Anterior cingulate cortex (tissue), 58 donors: ENCODE measurements at places on chromosomes 6 and 20.

GRCh38 chr6:37559050-37559449 is 59.4 kb upstream of the CCDC167 start:
- DNase-seq, result no peak

GRCh38 chr6:56335726-56336125 is 88.3 kb upstream of the COL21A1 start:
- no peak for DNase-seq

GRCh38 chr20:33046412-33046811 is 7.3 kb upstream of the BPIFB3 start:
- no peak for DNase-seq

DNA sequence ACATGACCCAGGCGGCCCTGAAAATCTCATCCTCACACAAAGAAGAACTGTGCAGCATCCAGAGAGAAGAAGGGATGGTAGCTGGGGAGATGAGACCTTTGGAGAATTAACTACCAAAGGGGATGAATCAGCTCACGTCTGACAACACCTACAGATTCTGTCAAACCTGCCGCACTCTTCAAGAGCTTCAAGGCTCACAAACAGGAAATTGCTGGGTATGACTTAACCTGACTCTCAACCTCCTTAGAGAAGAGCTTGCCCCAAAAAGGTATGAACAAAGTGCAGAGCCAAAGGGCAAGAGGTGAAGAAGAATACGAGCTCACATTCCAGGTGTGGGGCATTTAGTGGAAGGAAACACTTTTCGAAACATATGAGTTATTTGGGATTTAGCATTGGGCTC is 139.8 kb downstream of the BACH2 start:
- no peak for DNase-seq

DNA sequence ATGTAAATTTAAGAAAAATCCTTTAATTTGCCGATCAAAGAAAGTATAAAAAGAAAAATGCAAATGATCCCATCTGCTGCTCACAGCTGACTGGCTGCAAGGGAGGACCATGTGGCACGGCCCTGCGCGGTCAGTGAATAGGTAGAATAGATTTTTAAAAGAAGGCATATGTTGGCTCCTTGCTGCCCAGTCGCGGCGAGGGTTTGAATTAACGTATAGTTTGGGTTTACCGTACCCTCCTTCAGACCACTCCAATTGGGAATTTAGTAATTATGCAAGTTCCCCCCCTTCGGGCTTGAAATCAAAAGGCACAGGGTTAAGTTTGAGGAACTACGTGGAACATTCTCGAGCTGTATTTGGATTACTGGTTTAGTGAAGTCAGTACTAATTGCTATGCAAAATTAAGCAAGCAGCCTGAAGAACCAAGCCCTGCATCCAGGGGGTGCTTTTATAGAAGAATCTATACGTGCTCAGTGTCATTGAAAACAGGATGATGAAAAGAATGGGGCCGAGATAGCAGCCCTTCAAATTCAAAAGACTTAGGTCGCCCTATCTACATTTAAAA is 1.1 kb upstream of the BEND3 start:
- DNase-seq, result peak; percentile 38

- DNase-seq, result no peak
Measured at GRCh38 chr6:86192123-86192522, 549.4 kb upstream of the SYNCRIP start.

DNA sequence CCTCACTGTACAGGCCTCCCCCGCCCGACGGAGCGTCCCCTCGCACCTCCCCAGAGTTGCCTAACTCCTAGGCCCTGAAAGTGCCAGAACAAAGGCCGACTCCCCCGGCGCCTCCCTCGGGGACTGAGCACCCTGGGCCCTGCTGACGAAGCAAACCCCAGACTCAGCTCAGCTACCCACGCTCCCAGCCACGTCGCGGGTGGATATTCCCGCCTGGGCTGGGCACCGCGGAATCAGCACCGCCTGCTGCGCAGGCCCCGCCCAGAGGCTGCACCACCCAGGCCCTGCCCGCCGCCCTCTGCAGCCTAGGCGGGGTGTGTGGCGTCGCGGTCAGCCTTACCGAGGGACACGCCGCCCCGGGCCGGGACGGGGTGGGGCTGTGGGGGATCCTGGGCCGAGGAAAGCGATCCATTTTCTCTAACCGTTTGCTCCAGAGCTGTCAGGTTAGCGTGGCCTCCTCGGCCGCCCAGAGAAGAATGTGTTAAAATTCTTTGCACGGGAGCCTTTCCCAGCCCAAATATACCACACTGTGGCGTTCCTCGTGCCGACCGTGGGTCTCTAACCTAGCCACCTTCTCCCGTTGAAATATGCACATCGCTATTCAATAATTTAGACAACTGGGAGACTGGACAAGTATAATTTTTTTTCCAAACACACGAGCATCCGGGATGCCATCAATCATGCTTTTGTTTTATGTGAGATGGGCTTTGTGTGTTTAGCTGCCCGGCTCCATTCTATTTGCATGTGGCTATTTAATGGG is 31.4 kb downstream of the TFAP2A start:
- DNase-seq, result no peak

GRCh38 chr20:63544241-63544957 is 3.1 kb downstream of the SRMS start:
- DNase-seq, result no peak

DNA sequence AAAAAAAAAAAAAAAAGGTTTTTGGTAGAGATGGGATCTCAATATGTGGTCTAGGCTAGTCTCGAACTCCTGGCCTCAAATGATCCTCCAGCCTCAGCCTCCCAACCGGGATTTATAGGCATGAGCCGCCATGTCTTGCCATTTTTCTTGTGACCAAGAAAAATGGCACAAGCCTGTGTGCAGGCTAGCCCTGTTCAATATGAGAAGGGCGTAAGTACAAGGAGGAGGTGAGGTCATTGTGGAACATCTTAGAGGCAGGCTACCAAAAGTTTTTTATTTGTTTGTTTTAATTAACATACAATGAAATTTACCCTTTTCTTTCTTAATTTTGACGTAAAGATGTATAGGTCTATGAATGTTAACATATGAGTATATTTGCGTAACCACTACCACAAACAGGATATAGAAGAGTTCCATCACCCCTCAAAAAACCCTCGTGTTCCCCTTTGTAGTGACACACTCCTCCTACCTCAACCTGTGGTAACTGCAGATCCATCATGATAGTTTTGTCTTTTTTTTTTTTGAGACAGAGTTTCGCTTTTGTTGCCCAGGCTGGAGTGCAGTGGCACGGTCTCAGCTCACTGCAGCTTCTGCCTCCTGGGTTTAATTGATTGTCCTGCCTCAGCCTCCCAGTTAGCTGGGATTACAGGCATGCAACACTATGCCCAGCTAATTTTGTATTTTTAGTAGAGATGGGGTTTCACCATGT is 28.3 kb upstream of the KIF3B start:
- DNase-seq, result no peak

DNA sequence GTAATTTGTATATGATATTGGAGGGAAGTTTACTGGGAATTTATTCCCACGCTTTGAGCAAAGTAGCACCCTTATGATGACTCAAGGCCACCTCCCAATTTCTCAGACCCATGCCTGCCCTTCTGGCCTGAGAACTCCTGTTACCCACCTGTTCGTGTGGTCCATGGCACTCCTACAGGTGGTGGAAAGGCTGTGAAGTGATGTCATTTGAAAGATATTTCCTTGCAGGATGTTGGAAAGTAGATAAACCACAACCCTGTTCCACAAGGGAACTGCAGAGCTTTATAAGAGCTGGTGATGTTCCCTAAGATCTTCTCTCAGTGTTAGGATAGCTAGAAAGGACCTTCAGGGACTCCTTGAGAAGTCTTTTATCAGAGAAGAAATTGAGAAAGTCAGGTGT is 70.5 kb downstream of the ADGRG6 start:
- no peak for DNase-seq

DNA sequence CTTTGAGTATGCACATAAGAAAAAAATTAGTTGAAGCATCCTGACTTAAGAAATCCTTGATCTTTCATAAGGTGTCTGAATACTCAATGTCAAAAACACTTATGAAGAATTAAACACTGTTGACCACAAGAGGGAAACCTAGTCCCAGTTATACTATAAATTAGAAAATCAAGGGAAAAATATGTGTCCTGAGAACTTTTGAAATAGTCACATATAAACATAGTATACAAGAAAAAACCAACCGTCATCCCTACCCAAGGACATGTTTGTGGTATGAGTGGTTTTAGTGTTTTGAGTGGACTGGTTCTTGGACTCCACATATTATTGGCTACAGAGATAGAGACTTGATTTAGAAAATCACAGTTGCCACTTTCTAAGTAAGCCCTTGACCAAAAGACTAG is 7.6 kb upstream of the HLA-DRA start:
- DNase-seq, result no peak

DNA sequence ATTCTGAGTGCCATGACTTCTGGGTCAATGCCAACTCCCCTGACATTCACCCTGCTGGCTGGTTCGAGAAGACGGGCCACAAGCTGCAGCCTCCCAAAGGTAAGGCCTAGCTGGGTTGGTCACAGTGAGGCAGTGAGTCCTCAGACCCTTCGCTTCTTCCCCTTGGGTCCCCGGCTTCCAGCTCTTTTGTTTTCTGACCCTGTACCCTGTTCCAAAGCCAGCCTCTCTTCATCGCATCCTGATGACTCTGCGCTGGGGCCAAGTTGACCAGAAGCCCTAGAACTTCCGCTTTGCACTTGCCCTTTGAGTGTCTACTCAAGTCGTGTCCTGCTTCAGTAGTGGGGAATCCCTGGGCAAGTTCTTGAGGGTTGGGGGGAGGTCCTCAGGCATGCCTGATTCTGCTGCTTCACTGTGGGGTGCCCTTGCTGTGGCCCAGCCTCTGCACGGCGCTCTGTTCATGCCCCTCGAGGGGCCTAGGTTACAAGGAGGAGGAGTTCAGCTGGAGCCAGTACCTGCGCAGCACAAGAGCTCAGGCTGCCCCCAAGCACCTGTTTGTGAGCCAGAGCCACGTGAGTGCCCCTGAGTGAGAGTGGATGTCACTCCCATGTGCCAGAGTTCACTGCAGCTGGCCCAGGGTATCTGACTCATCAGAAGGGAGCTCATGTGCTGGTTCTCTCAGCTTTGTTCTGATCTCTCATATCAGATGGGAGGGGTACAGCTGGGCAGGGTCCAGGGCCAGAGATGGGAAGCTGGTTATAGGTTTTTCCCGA is 23.0 kb downstream of the L3MBTL1 start:
- DNase-seq, result peak; percentile 29

- DNase-seq, result no peak
Measured at GRCh38 chr20:41540459-41540858, 77.7 kb downstream of the CHD6 start.
